IMR-90 (cell line): ENCODE measurements at places on chromosomes 7 and 10. TPM values are rescaled to one million over a fixed set of nuclear protein-coding genes. Genes with fewer than 3 reads are reported as not detected.

DNA sequence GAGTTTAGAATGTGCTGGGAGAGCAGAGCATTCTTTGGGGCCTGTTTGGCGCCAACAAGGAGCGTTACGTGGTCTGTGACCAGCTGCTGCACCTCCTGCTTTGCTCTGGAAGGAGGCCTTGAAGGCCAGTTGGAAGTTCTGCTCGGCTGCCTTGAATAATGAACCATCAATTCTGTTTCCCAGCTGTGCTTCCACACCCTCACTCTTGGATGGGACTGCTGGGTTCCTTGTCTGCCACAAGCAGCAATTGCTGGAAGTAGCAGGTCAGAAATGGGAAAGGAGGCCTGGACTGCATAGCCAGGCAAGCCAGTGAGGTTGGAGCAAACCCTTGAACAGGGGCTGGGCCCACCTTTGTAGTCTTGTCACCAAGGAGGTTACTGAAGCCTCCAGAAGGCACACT, 86.6 kb upstream of the INSYN2A start:
- DNase-seq, result no peak

- DNase-seq, result peak; percentile 73
Observed at GRCh38 chr7:93150200-93150835, 2.1 kb upstream of the SAMD9L start.

DNA sequence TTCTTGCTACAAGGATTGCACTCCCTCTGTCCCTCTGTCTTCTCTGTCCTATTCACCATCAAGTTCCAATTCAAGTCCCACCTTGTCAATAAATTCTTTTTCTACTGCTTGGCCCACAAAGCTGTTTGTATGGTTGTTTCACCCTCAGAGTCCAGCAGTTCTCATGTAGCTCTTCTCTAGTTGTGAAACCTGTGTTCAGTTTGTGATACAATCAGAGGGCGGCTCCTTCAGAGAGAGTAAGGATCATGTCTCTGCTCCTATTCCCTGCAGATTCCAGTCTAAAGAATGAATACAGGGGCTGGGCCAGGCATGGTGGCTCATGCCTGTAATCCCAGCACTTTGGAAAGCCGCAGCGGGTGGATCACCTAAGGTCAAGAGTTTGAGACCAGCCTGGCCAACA, 126.6 kb upstream of the BET1 start:
- no peak for DNase-seq

- DNase-seq, result no peak
Observed at GRCh38 chr7:82057476-82057875, 287.6 kb upstream of the HGF start.

DNA sequence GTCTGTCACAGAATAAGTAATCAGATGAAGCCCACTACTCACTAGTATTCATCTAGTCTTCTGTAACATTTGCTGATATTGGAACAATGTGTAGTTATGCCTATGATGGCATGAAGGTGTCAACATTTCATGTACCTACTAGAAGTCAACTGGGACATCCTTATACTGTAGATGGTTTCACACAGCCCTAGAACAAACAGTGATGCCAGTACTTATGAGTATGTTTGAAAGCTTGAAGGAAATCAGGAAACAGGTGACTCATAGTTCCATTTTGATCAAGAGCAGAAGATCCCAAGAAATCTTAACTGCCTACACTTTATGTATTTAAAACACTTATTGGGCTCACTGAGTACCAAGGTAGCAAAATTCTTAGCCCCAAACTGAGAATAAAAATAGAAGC, 1519.6 kb downstream of the REEP3 start:
- DNase-seq, result no peak

GRCh38 chr7:70154521-70155180, 556.4 kb downstream of the AUTS2 start:
- DNase-seq, result no peak

- peak; percentile 35 for DNase-seq
Observed at GRCh38 chr10:96910488-96911395, 78.6 kb downstream of the LCOR start.

DNA sequence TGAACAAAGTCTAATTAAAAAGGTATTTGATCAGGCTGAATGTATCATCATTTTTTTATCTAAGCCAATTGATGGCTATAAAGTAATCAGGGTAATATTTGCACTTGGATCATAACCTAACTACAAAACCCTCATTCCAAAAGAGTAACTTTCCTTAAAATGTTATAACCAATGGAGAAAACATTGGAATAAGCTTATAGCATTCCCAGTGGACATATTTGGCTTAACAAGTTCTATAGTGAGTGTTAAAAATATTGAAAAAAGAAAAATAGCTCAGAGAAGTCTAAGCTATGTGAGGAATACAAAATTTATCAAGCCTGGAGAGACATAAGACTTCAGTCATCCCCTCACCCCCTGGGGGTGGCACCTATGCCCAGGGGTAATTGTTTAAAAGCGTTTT, 358.8 kb downstream of the LRRTM3 start:
- DNase-seq, result no peak

- DNase-seq, result peak; percentile 95
Observed at GRCh38 chr7:117230276-117231046, 92.4 kb downstream of the WNT2 start.

DNA sequence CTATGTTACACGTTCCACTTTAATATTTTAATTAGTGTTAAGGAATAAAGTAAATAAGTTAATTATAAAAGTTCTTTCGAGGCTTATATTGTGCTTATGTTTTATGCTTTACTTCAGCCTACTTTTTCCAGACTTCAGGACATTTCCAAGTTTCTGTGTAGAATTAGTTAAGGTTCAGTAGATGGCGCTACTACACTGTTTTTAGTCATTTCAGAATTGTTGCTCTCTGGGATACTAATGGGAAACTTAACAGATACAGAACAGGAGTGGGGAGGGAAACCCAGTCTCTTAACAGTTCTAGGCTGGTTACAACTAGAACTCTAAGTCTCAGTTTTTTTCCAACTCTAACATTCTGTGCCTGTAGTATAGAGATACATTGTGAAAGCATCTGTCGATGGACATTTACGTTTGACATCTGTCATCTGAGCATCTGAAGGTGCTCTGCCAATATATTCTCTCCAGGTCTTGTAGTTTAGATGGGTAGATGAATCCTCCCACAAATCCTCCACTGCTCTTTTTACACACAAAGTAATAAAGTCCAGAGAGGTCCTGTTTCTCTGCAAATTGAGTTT, 56.8 kb upstream of the FAM171A1 start:
- peak; percentile 54 for DNase-seq

DNA sequence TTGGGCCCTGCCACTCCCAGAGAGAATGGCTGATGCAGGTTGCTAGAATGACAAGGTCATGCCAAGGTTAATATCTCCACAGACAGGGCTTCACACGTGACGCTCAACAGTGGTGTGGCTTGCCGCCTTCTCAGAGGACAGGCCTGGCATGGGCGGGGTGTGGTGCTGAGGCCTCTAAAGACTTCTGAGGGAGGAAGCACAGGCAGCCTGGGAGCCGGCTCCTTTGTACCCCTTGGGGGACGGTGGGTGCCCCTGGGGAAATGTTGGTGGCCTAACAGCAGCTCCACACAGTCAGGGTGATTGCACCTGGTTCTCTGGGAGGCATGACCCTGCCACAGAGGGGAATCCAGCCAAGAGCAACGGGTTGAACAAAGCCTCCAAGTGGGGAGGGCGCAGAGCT, 115.1 kb downstream of the PKD1L1 start:
- no peak for DNase-seq

GRCh38 chr10:37434091-37434490, 308.7 kb downstream of the ANKRD30A start:
- DNase-seq, result no peak

- DNase-seq, result no peak
Observed at GRCh38 chr7:127873715-127874636, 157.3 kb downstream of the LRRC4 start.

- DNase-seq, result no peak
Observed at GRCh38 chr10:3357737-3358136, 185.2 kb upstream of the PITRM1 start.

- no peak for DNase-seq
Observed at GRCh38 chr7:9241826-9242225, 808.4 kb downstream of the NXPH1 start.

DNA sequence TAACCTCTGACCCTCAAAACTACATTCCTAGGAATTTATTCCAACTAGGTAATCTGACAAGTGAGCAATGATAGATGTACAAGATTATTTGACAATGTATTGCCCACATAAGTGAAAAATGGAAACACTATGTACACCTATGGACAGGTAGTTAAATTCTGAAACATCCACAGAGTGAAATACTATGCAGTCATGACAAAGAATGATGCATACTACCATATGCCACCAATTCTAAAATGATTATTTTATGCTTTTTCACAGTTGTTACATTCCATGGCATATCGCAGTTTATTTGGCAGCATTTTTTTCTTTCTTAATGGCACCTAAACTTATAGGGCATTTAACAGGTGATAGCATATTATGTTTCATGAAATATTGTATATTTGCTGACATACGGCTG, 20.1 kb upstream of the TNPO3 start:
- no peak for DNase-seq

GRCh38 chr10:132961420-132961786, 19.0 kb upstream of the CFAP46 start:
- DNase-seq, result no peak

DNA sequence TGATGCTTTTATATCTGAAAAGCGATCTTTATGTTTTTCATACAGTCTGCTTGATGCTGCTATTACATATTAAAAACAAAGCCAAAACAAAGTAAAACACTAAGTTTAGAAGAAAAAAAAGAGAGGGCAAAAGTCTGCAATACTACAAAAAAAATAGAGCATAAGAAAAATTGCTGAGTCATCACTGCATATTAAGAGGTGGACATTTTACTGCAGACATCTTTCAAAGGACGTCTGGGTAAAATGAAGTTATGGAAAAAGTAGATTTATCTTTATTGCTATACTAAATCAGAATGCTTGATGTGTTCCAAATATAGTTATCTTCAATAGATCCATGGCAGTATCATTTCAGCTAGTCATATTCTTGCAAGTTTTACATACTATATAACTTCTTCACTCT, 172.0 kb downstream of the MAGI2 start:
- DNase-seq, result no peak

DNA sequence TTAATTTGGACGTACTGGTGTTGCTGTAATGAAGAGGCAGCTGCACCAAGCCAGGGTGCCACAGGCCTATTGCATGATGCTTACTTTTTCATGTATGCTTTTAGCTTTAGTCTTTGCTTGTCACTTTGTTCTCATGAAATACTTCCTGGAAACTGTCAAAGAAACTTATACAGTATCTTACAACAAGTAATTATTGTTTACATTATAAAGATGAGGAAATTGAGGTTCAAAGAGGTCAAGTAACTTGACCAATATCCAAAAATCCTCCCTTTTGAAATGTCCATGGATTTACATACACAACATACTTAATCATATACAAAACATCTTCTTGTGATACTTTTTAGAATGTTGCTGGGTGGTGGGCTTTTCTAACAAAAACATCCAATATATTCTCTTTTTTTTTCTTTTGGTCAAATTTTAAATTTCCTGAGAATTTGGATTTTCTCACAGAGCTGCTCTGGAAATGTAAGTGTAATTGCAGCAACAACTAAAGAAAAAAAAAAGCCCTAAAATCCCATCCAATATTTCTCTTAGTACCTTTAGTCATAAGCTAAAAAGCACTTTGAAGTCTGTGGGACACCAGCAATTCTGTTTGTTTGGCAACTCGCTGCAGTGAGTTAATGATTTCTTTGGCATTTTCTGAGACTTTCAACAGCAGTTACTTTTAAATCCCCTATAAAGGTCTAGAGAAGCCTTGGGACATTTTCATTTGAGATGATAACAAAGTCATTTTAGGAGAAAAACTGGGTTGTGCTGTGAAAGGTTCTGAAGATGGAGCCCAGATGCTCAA, 500.6 kb upstream of the IGFBP3 start:
- DNase-seq, result no peak

GRCh38 chr7:107833684-107834106, 30.7 kb upstream of the SLC26A3 start:
- DNase-seq, result no peak

GRCh38 chr7:103765901-103766300, 223.6 kb downstream of the RELN start:
- peak; percentile 7 for DNase-seq

DNA sequence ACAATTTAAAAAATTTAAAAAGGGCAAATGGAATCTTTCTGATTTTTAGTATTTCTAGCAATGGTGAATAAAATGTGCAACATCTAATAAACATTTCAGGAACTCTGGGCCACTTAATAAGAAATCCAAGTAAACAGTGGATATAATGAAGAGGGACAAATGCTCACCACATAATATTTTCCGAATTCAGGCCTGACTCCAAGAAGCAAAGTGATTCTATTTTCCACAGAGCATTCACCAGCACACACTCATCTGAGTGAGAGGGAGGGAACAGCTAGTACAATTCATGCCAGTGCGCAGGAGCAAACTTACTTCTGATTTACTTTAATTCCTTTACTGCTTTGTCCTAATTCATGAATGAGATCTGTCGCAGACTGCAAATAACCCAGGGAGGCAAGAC, 10.1 kb downstream of the NPVF start:
- DNase-seq, result no peak

DNA sequence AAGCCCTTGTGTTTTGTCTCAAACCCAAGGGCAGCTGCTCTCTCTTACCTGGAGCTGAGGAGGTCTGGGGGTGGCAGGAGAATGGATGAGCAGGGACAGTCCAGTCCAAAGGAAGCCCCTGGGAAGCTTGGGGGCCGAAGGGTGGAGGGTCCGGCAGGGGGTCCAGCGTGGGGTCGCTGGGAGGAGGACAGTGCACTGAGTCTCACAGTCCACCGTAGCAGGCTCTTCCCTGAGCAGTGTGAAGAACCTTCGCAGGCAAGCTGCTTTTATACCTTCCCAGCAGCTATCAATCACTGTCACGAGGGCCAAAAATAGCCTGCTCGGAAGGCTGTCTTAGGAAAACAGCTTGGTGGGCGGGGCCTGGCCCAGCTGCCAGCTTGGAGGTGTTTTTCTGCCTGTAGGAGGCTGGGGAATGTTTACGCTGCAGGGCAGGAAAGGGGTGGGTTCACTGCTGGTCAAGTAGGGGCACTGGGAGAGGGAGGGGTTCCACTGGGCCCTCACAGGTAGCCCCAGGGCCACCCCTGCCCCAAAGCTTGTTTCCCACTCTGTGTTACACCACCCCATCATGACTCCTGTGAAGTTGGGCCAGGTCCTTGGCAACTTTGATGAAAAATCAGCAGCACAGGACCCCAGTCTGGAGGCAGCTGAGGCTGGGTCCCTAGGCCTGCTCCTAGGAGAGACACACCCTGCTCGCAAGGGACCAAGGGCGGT, at the start of gene DEPP1:
Gene DEPP1, minus strand, starts transcription at position 240 of the 711 bp plus-strand sequence. CDS start 779 bp downstream, outside the sequence.
- peak; percentile 93 for DNase-seq

- no peak for DNase-seq
Observed at GRCh38 chr10:123392182-123392963, 238.2 kb downstream of the BUB3 start.

- DNase-seq, result no peak
Observed at GRCh38 chr7:101779267-101779666, 38.2 kb upstream of the CUX1 start.

- DNase-seq, result no peak
Observed at GRCh38 chr10:74439213-74439612, 288.2 kb downstream of the ADK start.

The SORCS1 gene
- total RNA-seq, result under 0.01 TPM in 1 of 2 replicates, not detected in the other

The PCLO gene
- under 0.01 TPM in 2 replicates for total RNA-seq

The NOS3 gene
- total RNA-seq, result 0.28 and 0.72 TPM in 2 replicates

The ATXN7L1 gene
- total RNA-seq, result 4.3 and 4.7 TPM in 2 replicates

The ASL gene
- 42.8 and 50.0 TPM in 2 replicates for total RNA-seq

The INHBA gene
- 112 and 133 TPM in 2 replicates for total RNA-seq

The NEUROG3 gene
- not detected in 2 replicates for total RNA-seq

The DPCD gene
- 59.1 and 113 TPM in 2 replicates for total RNA-seq

The MRC1 gene
- total RNA-seq, result not detected in 2 replicates
